ENCODE measurements at places on chromosomes 12 and 14.
A peak's percentile ranks its signal among the peaks of the same experiment; 100 is the strongest.

DNA sequence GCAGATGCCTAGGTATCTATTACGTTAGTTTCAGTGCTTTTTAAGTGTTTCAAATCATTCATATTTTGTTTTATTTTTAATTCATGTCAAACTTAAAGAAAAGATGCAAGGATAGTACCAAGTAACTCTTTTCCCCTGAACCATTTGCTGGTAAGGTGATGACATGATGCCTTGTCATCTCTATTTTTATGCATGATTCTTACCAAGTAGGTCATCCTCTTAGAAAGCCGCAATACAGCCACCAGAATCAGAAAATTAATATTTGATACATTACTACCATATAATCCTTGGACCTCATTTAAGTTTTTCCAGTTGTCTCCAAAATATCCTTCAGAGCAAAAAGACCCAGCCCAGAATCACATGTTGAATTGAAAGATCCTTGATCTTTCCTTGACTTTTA, 22.3 kb downstream of the ATP5MC2 start:
- DNase-seq, result no peak

- DNase-seq, result no peak
Measured at GRCh38 chr14:93880021-93880820, 46.9 kb upstream of the FAM181A start.

GRCh38 chr14:101400830-101401229, 160.5 kb upstream of the DIO3 start:
- DNase-seq, result no peak

DNA sequence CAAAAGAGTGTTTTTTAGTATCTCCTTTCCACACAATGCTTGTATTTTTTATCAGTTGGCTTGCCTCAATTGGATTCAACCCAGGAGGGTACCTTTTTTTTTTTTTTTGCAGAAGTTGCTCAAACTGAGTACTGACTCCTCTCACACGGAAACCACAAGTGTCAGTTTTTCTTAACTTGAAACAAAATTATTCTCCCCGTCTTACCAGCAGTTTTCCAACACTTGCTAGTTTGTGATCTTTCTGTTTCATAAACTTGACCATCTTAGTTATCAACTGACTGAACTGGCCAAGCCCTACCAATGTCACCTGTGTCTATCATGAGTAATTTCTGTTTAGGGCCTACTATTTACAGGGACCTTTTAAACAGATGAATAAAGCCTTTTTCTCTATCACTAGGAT, 34.1 kb upstream of the ITPR2 start:
- DNase-seq, result no peak

DNA sequence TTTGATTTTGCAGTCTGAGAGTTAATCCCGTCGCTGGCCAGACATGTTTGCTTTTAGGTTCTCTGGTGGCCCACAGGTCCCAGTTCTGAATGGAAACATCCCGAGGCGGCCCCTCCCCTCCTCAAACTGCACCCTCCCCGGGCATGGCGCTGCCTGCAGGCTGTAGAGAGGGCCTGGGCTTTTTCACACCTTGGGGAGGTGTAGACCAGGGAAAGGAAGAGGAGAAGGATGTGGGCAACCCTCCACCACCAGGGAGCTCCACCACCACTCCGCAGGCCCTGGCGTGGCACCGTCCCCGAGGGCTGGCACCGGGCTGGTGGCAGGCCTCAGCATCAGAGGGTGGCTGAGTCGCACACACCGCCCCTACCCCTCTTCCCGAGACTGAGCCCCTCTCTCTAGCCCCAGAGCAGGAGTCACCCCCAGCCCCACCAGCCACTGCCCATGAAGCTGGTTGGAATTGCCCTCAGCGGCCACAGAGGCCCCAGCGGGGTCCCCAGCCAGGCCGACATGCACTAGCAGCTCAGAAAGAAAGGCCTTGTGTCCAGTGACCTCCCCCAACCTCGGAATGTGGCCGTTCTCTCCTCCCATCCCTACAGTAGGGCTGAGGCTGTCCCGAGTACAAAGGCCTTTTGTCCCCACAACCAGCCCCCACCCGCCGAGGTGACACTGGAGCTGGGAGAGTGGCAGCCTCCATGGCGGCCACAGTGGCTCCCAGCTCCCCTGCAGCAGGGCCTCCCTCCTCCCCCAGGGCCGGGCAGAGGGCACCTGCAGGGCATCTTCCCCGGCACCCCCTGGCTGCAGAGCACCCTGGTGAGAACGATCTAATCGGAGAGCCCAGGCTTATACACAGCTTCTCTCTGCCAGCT, 23.5 kb upstream of the INF2 start:
- DNase-seq, result no peak

- no peak for DNase-seq
Measured at GRCh38 chr12:46108721-46109120, 118.3 kb upstream of the SCAF11 start.

DNA sequence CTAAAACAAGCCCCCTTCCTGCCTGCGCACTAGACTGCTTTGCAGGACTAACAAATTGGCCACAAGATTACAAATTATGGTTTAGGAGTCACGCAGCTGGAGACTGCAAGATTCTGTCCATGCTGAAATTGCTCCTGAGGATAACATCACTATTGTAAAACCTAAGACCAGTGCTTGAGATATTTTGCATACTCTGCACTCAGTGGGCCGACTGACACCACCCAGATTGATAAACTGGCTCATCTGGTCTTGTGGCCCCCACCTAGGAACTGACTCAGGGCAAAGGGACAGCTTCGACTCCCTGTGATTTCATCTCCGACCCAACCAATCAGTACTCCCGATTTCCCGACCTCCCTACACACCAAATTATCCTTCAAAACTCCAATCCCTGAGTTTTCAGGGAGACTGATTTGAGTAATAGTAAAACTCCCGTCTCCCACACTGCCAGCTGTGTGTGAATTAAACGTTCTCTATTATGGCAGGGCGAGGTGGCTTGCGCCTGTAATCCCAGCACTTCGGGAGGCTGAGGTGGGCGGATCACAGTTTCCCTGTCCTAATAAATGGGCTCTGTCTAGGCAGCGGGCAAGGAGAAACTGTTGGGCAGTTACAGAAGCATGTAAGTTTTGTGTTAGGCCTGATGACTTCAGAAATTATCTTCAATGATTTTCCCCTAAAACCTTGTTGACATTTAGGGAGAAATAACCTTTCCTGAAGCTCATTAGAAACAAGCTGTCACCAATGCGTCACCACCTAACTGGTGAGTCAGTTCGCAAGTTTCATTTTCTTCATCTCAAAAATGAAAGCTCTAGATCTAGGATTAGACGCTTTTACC, 5.3 kb upstream of the UBC start:
- DNase-seq, result peak; percentile 69

DNA sequence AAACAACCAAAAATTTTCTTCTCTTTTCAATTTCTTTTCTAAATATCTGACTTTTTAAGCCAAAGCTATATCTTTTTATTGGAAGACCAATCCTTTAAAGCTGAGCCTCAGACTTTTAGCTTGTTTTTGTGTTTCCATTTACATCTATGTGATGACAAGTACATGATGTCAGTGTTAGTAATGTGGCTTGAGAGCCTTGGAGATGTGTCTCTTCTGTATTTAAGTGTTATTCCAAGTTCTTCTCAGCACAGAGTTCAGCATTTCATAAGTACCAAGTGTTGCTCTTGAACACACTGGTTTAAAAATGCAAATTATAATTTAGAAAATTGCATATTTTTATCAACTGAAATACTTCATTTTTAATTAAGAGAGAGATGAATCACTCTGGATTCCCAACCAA, 948.9 kb upstream of the FLRT2 start:
- DNase-seq, result no peak

- no peak for DNase-seq
Measured at GRCh38 chr14:49594347-49595091, 4.2 kb upstream of the LRR1 start.

- no peak for DNase-seq
Measured at GRCh38 chr12:101459642-101460346, 15.3 kb upstream of the SPIC start.

DNA sequence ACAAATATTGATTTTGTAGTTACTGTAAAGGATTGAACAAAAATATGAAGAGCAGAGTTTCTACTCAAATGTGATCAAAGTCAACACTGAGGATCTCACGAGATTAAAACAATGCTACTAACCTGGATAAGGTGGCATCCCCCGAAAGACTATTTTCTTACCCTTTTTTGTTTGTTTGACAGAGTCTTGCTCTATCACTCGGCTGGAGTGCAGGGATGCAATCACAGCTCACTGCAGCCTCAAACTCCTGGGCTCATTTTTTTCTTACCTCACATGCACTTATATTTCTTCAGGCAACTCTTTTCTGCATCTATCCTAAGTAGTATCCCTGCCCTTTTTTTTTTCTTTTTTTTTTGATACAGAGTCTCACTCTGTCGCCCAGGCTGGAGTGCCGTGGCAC, 109.2 kb downstream of the VEZT start:
- no peak for DNase-seq

DNA sequence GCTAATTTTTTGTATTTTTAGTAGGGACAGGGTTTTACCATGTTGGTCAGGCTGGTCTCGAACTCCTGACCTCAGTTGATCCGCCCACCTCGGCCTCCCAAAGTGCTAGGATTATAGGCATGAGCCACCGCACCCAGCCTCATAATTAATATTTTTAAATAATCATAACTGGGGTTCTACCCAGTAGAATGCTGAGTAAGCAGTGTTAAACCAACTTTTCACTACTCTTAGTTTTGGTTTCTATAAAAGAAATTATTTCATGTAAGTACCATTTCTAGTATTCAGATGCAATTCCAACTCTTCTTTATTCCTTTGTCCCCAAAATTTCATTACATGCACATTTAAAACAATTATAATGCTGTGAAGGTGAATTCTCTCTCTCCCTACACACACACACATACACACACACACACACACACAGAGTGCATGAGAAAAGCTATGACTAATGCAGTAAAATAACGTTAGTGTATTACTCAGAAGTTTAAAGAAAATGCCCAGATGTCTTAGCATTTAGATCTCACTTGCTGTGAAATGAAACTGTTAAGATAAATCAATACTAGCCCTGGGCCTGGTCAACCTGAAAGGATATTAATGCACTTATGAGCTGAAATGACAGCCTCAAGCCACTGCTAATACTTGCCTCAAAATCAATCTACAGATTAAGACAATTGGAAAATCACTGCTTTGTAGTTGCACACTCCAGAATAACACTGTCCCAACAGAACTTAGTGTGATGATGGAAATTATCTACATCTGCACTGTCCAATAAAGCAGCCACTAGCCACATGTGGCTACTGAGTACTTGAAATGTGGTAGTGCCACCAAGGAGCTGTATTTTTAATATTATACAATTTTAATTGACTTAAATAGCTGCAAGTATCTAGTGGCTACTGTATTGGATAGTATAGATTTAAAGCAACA, 36.0 kb downstream of the PTPN21 start:
- no peak for DNase-seq

- no peak for DNase-seq
Measured at GRCh38 chr12:89632778-89633177, 75.9 kb downstream of the ATP2B1 start.

- no peak for DNase-seq
Measured at GRCh38 chr14:103128631-103129300, 5.5 kb downstream of the TNFAIP2 start.

GRCh38 chr12:108438667-108439066, 76.4 kb upstream of the FICD start:
- DNase-seq, result no peak

DNA sequence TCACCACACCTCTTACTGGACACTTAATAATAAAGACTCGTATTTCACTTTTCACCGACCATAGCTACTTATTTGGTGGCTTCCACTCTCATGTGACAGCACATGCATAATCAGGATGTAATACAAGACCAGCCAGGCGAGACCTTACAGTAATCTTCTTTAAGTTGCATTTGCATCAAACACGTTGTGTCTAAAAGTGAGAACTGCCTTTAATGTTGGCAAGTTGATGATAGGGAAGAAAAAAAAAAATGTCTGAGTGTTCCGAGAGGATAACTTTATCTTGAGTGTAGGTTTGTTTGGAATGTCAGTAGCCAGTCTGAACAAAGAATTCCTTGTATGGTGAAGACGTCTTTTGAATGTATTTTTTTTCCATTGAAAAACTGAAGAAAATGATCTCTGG, 440.4 kb downstream of the ADAMTS20 start:
- DNase-seq, result no peak

DNA sequence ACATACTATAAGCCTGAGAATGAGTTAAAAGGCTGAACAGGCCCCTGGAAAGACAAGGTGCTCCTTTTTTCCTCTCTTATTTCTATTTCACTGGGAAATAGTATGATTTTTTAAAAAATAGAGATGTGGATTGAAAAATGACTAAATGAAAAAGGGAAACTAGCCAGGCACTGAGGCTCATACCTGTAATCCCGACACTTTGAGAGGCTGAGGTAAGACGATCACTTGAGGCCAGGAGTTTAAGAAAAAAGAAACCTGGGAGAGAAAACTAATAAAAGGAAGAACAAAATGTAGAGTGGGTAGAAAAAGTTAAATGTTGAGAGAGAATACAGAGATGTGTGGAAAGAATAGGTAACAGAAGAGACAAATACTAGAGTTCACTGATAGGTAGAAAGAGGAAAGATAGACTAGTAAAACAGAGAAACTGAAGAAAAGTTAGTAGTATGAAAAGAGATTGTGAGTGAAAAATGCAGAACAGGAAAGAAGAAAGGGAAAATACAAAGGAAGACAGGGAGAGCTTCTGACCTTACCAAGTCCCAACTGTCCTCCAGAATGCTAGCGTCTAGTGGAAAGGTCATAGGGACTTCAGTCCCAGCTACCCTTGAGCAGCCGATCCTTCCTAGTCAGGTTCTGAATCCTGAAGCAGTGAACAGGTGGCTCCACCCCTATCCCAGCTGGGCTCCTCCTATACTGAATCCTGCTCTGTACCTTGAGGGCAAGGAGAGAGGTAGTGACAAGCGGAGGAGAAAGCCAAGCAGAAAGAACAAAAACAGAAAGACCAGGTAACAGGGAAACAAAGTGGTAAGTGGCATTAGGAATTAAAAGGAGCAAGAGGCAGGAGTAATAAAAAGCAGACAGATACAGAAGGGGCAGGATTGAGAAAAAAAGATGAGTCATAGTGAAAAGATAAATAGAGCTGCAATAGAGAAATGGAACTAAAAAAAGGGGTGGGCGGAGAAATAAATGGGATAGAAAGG, 7.3 kb downstream of the TMEM116 start:
- DNase-seq, result no peak

GRCh38 chr14:68307790-68308168, 485.1 kb downstream of the ZFP36L1 start:
- no peak for DNase-seq

DNA sequence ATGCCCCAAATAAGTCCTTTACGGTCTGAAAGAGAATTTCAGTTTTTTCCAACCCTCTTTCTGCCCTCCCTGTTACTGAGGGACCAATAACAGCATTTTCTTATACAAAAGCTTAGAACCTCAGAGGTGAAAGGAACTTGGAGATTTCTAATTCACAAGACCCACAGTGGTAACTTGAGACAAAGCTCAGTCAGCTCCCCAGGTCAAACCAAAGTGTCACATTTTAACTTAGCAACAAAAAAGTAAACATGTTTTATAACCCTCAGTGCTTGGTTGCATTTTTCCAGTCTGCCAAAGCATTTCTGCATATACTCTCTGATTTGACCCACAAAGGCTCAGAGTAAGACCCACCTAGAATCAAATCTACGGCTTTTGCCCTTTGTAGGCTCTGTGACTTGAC, 415.2 kb downstream of the VRK1 start:
- no peak for DNase-seq
